ENCODE measurements at places on chromosomes 2 and 18. TPM values are rescaled to one million over a fixed set of nuclear protein-coding genes. Genes with fewer than 3 reads are reported as not detected.

TDRD15 gene
- 11.3 TPM for total RNA-seq

- DNase-seq, result no peak
Observed at GRCh38 chr18:73696698-73697097, 450.9 kb downstream of the FBXO15 start.

DNA sequence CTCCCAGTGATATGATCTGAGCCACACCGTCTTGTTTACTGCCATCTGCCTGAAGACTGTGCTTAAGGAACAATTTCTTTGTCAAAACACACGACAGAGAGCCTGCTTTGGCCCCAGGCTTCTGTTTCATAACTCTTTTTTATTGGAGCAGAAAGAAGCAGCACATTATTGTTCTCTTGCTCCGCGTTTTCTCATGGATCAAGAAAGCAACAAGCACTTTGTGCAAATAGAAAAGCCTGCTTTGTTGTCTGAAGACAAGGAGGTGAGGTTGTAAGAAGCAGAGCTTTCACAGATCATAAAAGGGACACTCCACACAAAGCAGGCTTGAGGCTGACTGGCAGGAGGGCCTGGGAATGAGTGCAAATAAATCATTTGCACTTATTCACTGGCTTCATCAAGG is 118.3 kb upstream of the FAM136A start:
- no peak for DNase-seq

- DNase-seq, result no peak
Observed at GRCh38 chr2:172484253-172484652, 56.9 kb downstream of the ITGA6 start.

DNA sequence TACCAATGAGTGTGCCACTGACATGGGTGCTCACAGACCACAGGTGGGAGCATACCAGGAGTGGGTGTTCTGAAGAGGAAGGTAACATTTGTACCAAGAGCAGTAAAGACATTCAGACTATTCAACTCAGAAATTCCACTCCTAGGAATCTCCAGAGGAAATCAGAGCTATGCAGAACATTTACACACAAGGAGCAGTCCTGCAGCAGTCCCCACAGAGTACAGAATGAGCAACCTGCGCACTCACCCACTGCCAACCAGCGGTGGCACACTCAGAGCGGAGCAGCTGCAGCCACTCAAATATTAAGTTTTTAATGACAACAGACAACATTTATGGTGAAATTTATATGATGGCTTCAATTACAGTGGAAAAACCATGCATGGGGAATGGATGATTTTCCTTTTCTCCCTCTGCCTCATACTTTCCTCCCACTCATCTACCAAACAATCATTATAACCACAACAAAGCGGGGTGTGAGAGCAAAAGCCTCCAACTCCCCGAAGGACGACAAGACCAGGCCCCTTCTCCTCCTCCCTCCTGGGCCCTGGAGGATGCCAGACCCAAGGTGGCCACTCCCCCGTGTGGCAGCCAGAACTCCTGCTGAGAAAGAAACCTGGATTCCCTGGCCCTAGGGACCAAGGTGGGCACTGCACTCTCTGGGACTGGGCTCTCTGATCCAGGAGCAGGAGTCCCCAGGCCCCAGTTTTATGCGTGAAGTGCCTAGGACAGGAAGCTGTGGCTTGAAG is 5.4 kb downstream of the HS6ST1 start:
- peak; percentile 29 for DNase-seq

FAM228A gene
- 33.4 TPM for total RNA-seq

DNA sequence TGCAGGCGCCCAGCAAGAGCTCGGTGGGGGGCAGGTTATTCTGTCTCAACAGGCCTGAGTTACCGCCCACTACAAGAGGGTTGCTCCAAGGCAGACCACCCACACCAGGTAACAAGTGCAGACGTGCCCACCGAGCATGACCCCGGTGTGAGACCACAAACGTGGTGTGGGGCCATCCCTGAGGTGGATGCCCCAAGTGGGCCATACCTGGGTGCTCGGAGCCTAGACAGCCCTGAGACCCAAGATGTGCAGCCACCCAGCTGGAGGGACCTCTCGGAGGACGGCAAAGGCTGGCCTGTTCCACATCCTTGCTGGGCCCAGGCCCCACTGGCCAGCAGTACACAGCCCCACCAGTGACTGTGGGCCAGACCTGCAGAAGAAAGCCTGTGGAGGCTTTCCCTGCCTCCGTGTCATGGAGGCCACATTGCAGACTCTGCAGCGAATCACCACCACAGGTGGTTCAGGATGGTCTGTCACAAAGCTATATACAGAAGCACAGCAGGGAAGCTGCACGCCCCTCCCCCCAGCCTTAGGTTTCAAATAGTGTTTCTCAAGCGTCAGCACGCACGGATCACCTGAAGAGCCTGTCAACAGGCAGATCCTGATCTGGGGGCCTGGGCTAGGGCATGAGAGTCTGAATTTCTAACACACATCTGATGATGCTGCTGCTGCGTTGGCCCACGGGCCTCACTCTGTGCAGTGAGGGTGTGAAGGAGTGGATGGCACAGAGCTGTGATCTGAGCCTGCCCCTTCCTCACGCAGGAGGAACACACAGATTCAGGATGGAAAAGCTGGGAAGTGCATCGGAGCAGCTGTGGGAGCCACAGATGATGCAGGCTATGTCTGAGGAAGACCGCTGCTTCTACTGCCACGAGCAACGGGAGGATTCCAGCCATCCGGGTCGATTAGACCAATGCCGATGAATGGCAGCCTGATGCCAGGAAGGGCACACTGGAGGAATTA is 96.8 kb downstream of the UXS1 start:
- DNase-seq, result no peak

- no peak for DNase-seq
Observed at GRCh38 chr2:121014876-121015275, 270.1 kb downstream of the TFCP2L1 start.

GRCh38 chr2:219447242-219448098 is 12.8 kb downstream of the SPEG start:
- no peak for DNase-seq

- no peak for DNase-seq
Observed at GRCh38 chr2:207332480-207333212, 166.9 kb upstream of the KLF7 start.

- DNase-seq, result no peak
Observed at GRCh38 chr2:86476092-86476491, 34.9 kb downstream of the KDM3A start.

DNA sequence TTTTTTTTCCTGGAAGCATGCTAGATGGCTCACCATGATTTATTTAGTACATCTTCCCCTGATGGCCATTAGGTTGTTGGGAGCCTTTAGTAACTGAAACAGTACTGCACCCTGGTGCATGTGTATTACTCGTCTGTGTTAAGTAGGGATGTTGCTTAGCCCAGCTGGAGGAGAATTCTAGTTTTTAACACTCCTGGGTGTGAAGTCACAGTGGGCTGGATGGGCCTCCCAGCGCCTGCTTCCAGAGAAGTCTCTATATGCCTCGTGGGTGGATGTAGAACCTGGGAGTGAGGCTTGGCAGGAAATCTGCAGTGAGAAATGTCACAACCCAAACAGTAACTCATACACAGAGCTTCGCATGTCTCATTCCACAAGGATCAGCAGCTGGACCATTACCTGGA is 28.9 kb upstream of the NT5DC4 start:
- no peak for DNase-seq

DNA sequence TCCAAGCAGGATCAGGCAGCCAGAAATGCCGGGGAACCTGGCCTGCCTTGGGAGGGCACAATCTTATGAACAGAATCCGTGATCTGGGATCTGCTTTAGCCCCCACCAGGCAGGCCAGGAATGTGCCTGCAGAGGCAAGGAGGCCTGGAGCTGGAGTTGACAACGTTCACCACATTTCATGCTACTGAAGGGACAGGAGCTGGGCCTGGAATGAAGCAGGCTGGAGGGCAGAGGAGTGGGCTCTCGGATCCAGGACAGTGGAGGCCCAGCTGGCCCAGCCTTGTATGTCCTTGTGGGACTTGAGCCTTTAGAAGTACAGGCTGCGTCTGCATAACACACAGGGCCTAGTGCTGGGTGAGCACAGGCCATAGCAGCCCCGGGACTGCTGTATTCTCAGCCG is 91.8 kb downstream of the KLHL29 start:
- DNase-seq, result no peak

POU3F3 gene
- 1.7 TPM for total RNA-seq

- DNase-seq, result no peak
Observed at GRCh38 chr2:11720752-11721151, 25.7 kb upstream of the LPIN1 start.

DNA sequence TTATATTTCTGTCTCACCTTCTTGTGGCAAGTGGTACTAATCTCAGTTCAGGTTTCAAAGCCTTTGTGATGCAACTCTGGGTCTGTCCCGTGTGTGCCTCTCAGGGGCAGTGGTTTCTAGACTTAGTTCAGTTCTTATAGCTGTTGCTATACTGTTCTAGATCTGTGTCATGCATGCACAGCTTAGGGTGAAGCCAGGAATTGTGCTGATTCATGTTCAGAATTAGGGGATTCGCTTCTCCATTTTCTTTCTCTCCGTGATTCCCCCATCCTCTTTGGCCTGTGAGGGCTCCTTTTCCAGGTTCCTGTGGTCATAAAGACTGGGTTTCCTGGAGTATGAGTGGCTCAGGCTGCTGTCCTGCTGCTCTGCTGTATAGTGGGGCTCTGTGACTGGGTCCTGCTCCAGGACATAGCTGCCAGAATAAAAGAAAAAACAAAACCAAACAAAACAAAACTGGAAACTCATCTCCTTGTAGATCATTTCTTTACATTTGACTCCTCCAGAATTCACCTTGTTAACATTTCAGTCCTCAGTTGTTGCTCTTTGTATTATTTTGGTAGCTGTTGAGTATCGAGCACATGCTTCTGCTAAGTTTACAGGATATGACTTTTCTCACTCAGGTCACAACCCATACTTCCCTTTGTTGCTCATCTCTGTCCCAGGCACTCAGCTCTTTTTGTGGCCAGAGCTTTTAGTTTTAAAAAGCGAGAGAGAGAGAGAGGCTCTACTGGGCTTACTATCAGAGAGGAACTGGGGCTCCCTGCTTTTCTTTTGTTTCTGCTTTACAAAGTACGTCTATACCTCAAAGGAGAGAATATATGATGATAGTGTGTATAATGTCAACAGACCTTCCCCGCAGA is 34.2 kb downstream of the CERS6 start:
- no peak for DNase-seq

GRCh38 chr18:23627321-23627720 is 35.4 kb downstream of the ANKRD29 start:
- no peak for DNase-seq

GPR148 gene
- 0.79 TPM for total RNA-seq

MAB21L4 gene
- not detected for total RNA-seq

GRCh38 chr2:26193578-26194231 is 20.8 kb downstream of the GAREM2 start:
- DNase-seq, result no peak

SLC8A1 gene
- total RNA-seq, result 3.2 TPM

DNA sequence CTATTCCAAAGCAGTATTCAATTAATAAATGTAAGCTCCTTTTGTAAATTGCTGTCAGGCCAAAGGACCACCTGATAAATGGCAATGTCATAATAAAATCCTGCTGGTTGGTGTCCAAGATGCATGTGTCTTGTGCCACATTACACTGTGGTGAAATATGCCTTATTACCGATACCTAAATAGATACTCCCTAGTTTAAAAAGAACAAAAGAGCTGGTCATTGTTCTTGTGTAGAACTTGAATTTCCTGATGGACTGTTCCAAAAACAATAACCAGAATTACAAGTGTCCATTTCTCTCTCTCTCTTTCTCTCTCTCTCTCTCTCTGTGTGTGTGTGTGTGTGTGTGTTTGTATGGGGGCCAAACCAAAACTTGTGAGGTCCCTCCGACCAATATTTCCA is 13.8 kb upstream of the LPIN1 start:
- DNase-seq, result no peak

DNA sequence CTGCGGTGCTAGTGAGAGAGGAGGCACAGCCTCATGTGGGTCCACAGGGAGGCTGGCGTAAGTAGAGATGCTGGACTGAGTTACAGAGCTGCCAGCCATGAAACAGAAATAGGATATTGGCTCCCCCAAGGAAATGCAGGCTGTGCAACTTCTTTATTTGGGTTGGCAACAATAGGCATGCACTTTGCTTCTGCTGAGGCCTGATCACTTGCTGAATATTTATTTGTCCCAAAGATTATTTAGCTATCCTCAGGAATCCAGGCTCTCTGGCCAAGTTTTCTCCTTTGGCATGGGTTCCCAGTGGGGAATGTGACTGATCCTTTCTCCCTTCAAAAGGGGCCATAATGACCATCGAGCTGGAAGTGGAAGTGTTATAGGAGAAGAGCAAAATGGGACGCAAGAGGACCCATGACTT is 60.0 kb downstream of the MAPK4 start:
- no peak for DNase-seq

DNA sequence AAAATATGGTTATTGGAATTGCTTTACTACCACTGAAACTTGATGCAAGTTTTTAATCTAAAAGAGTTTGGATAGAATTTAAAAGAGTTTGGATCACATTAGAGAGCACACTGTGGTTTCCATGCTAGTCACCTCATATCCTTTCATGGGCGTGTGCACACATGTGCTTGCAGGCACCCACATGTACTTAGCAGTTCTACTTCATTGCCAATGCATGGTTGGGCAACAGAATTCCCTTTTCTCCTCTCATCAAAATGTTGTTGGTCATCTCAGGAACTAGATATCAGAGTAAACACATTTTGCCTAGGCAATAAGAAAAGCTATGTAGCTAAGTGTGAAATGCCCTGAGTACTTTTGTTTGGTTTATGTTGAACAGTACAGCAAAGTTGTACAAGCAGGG is 254.1 kb upstream of the RASGRP3 start:
- DNase-seq, result no peak

DNA sequence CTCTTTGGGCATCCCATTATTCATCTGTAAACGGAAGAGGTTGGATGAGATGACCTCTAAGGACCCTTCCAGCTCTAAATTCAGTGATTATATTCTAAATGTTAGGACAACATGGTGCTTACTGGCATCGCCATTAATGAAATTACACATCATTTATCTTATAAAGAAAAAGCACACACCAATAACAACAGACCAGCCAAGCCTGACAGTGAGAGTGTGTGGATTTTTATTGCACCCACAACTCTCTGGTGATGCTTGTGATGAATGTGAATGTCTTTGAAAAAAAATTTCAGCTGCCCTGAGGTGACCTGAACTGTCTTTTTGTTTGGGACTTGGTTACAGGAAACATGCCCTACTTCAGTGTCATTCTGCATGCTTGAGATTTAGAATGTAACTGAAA is 513.3 kb upstream of the NRP2 start:
- no peak for DNase-seq

RND3 gene
- total RNA-seq, result 10.2 TPM

LDAH gene
- 12.7 TPM for total RNA-seq

COL3A1 gene
- 31.3 TPM for total RNA-seq

UGT1A6 gene
- 0.74 TPM for total RNA-seq
